ENCODE measurements at places on chromosomes 11 and 22.

- DNase-seq: no peak
Observed at GRCh38 chr11:106208760-106209159, 131.3 kb downstream of the AASDHPPT start.

GRCh38 chr11:6843670-6844069 lies 1.8 kb upstream of the OR10A5 start:
- no peak for DNase-seq

- no peak for DNase-seq
Observed at GRCh38 chr22:26968859-26969523, 311.6 kb downstream of the MIAT start.

DNA sequence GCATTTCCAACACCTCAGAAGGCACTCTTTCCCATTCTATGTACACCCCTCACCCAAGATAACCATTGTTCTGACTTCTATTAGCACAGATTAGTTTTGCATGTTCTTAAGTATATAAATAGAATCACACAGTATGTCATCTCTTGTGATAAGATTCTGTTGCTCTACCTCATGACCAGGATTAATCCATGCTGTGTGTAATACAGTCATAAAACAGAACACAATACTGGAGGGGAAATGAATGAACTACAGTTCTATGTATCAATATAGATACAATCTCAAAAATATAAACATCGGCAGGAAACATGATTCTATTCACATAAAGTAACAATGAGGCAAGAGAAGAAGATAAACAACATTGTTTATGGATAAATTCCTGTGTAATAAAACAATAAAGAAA lies 151.5 kb downstream of the ATG16L2 start:
- no peak for DNase-seq

- DNase-seq: peak; percentile 57
Observed at GRCh38 chr11:58688789-58689503, 42.8 kb downstream of the GLYAT start.

- DNase-seq: no peak
Observed at GRCh38 chr11:11501546-11502262, 120.1 kb downstream of the GALNT18 start.

GRCh38 chr11:118918128-118918685 lies 7.5 kb downstream of the BCL9L start:
- no peak for DNase-seq

DNA sequence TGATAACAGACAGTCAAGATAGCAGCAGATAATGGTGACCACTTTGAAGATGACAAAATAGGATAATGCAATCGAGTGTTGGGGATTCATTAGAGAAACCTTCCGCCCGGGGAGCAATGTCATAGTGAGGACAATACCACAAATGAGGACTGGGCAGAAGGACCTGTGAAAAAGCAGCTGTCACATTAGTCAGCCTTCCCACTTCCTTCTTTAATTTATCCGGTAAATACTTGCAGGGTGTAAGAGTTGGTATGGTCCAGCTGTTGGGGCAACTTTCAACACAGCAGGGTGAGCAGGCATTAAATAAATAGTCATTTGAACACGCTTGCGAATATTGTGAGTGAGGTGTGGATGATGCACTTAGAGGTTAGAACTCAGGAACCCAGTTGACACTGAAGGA lies 132.5 kb upstream of the KIRREL3 start:
- no peak for DNase-seq

GRCh38 chr11:46675288-46675851 lies 25.0 kb downstream of the ARHGAP1 start:
- DNase-seq: no peak

DNA sequence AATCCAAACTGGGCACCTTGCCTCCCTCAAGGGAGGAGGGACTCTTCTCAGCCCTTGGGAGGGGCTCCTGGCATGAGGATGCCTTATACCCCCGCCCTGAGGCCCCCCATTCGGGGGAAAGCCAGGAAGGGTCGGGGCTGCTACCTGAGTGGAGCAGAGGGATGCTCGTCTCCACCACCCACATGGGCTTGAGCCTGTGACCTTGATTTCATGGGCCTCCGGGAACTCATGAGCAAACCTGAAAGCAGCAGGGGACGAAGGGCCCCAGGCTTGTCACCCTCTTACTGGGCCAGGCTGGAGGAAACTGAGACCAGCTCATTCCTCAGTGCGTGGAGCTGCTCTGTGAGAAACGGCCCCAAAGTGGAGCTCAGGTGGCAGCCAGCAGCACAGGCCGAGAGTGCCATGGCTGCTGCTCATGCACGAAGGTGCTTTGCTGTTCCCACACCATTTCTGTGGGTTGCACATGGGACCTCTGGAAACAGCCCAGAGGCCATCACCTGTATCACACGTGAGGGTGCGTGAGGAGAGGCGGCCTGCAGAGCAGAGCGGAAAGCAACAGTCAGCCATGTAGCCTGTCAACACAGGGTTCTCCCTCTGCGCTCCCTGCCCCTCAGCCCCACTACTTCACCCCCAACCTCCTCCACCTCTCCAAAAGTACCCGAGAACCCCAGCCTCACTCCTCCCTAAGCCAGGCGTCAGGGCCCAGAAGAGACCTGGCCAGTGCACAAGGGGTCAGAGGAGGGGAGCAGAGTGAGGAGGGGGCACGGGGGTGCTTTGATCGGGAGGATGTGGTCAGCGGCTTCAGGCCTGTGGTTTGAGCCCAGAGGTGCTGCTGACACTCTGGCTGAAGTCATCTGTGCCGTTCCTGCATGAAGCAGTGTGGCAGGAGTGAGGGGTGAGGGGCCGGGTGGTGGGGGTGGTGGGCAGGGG lies 14.1 kb upstream of the IL2RB start:
- DNase-seq: no peak

GRCh38 chr22:46069521-46070214 lies 80.7 kb upstream of the PPARA start:
- no peak for DNase-seq

DNA sequence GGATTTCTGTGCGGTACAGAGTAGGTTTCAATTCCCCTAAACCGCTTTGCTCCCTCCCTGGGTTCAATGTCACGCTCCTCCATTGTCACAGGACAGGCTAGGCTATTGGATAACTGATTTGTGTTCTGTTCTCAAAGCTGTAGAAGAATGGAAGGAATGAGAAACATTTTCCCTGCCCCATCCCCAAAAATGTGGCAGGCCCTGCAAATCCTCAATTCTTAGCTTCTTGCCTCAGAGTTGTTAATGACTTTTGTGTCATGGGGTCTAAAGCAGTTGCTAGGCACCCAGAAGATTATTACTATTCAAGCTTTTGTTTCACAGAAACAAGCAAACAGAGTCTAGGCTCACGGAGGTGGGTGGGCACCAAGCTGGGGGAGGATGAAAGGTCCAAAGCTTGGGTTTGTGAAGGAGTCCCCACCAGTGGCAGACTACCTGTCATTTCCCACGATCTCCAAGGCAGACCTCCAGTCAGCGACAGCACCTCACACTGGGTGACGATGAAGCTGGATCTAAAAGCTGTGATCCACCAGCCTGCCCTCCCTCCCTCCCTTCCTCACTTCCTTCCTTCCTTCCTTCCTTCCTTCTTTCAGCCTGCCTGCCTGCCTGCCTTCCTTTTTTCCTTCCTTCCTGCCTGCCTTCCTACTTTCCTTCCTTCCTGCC lies 1080.2 kb downstream of the OPCML start:
- no peak for DNase-seq
